ENCODE measurements at places on chromosomes 16 and 17. TPM values are rescaled to one million over a fixed set of nuclear protein-coding genes. Genes with fewer than 3 reads are reported as not detected.

- H3K27ac ChIP-seq, result no peak overlapping the region
- H3K4me1 ChIP-seq, result peaks cover 33% of the 10 kb centered on the region
- no peak overlapping the region for H3K4me3 ChIP-seq
- no peaks in the 10 kb centered on the region for H3K27me3 ChIP-seq
- DNase-seq, result no peak
Observed at GRCh38 chr16:17412221-17412620, 58.5 kb downstream of the XYLT1 start.

DNA sequence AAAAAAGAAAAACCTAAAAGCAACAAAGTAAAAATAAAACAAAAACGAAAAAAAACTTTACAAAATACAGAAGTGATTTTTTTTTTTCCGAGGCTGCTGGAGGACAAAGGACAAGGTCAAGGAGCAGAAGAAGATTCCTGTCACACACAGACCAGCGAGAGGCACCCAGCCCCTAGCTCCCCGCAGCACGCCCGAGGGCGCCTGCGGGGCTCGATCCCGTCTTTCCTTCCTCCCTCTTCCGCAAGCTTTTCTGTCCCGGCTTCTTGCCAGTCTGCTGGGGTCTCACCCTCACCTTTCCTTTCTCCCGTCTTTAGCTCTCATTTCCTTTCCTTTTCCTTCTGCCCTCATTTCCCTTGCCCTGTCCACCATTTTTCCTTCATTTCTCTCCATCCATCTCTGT, 66.1 kb upstream of the DNAH17 start:
- H3K4me3 ChIP-seq, result no peak overlapping the region
- H3K27me3 ChIP-seq, result no peaks in the 10 kb centered on the region
- H3K4me1 ChIP-seq, result peaks cover 15% of the 10 kb centered on the region
- no peaks in the 10 kb centered on the region for H3K36me3 ChIP-seq
- H3K27ac ChIP-seq, result no peak overlapping the region

The TMC5 gene
- total RNA-seq, result not detected

DNA sequence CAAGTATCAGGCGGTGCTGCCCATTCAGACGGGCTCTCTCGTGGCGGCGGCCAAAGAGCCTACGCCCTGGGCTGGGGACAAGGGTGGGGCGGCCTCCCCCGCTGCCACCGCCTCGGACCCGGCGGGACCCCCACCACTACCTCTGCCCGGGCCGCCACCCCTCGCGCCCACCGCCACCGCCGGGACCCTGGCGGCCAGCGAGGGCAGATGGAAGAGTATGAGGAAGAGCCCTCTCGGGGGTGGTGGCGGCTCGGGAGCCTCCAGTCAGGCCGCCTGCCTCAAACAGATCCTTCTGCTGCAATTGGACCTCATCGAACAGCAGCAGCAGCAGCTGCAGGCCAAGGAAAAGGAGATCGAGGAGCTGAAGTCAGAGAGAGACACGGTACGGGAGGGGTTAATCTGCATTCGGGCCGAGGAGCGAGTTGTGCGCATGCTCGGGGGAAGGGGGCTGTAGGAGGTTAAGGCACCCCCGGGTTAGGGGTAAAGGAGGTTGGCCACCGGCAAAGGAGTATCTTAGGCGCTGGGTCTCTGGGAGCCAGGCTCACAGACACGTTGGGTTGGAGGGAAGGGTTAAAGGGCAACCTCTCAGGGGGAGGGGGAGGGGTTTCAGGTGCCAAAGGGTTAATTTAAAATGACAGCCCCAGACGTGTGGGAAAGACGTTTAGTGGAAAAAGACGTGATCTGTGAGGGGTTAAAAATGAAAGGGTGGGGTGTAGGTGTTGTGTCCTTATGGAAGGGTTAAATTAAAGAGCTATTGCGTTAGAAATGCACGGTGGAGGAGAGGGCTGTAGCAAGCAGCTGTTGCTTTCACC, 1.4 kb downstream of the MSL1 start:
- H3K4me3 ChIP-seq, result peak overlapping the region; percentile 92
- H3K27me3 ChIP-seq, result no peaks in the 10 kb centered on the region
- peaks cover 27% of the 10 kb centered on the region for H3K4me1 ChIP-seq
- peak overlapping the region; percentile 93 for H3K27ac ChIP-seq
- H3K36me3 ChIP-seq, result peaks cover 19% of the 10 kb centered on the region
- peak; percentile 56 for DNase-seq

DNA sequence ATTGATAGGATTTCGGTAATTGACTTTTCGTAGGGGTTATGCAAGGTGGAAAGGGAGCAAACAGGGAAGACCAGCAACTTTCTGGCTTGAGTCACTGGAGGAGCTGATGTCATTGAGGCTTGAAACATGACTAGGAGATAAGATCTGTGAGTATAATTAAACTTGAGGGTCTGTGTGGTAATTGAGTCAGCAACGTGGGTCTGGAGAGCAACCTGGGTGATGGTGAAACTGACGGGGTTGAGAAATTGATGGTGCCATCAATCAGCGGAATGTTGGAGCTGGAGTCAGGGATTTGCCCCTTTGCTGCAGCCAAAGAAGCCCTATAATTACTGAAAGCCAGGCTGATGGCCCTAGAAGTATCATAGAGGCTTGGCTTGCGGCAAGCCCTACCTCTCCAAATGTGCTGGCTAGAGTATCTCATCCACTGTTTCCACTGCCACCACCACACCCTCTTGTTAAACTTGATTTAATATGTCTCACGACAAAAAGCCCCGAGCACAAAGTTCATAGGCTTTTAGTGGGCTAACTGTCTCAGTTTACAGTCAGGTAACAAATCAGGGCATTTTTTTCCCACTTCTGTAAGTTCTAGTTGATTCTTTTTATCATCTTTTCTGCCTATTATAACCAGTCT, 186.9 kb upstream of the ELAC2 start:
- DNase-seq, result no peak
- no peak overlapping the region for H3K27ac ChIP-seq
- no peaks in the 10 kb centered on the region for H3K4me1 ChIP-seq
- H3K4me3 ChIP-seq, result no peak overlapping the region
- peaks cover 5% of the 10 kb centered on the region for H3K27me3 ChIP-seq

DNA sequence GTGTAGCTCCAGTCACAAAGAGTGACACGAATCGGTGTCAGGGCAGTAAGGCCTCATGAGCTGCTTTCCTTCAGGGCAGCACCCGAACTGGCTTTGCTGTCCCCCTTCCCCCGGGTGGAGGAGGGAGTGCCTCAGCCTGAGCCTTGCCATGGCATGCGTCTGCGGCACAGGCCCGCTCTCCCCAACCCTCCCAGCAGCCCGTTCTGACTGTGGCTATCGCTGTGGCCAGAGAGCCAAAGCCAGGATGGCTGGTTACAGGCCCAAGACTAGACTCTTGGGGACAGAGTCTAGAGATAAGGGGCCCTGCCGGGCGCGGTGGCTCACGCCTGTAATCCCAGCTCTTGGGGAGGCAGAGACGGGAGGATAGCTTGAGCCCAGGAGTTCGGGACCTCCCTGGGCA, 25.9 kb downstream of the CLUH start:
- no peak overlapping the region for H3K27ac ChIP-seq
- peaks cover 3% of the 10 kb centered on the region for H3K4me1 ChIP-seq
- peaks cover 16% of the 10 kb centered on the region for H3K36me3 ChIP-seq
- H3K4me3 ChIP-seq, result no peak overlapping the region
- no peaks in the 10 kb centered on the region for H3K27me3 ChIP-seq

DNA sequence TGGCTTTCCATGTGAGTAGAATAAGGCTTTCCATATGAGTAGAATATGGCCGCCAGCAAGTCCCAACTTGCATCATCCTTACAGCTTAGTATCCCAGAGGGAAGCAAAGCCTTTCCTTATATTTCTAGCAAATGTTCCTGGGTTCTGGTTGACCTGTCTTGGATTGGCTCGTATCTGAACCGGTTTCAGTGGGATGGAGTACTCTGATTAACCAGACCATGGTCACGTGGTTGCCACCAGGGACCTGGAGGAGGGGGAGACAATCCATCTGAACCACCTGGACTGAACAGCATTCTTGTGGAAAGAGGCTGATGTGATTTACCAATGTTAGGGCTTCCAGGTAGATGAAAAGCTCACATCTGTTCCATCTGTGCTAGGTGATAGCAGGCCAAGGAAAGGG, 89.0 kb downstream of the SHISA6 start:
- H3K4me1 ChIP-seq, result no peaks in the 10 kb centered on the region
- no peak for DNase-seq
- no peak overlapping the region for H3K4me3 ChIP-seq
- no peak overlapping the region for H3K27ac ChIP-seq

The TMEM11 gene
- 23.6 TPM for total RNA-seq

The PIP4K2B gene
- 33.4 TPM for total RNA-seq

- no peak overlapping the region for H3K27ac ChIP-seq
- H3K4me1 ChIP-seq, result no peaks in the 10 kb centered on the region
- H3K36me3 ChIP-seq, result no peaks in the 10 kb centered on the region
- H3K27me3 ChIP-seq, result peaks cover 5% of the 10 kb centered on the region
- no peak overlapping the region for H3K4me3 ChIP-seq
Observed at GRCh38 chr16:83738923-83739503, 68.8 kb upstream of the HSBP1 start.

DNA sequence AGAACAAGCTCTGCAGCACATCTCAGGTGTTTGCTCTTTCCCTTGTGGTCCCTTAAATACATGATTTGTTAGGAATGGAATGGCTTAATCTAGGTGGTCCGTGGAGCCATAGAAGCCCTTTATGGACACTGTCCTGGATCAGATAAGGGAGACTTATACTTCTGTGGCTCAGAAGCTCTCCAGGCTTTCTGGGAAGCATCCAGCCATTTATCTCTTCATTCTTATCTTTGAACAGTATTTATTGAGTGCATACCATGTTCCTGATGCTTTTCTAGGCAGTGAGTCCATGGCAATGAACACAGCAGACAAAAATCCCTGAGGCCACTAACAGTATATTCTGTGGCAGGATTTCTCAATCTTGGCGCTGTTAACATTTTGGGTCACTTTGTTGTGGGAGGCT, 474.5 kb upstream of the EEF2KMT start:
- H3K27me3 ChIP-seq, result no peaks in the 10 kb centered on the region
- H3K4me1 ChIP-seq, result no peaks in the 10 kb centered on the region
- H3K27ac ChIP-seq, result no peak overlapping the region
- H3K36me3 ChIP-seq, result no peaks in the 10 kb centered on the region
- H3K4me3 ChIP-seq, result no peak overlapping the region

The SYT17 gene
- total RNA-seq, result not detected

GRCh38 chr17:34601416-34601815, 22.0 kb downstream of the TMEM132E start:
- H3K4me3 ChIP-seq, result no peak overlapping the region
- no peaks in the 10 kb centered on the region for H3K4me1 ChIP-seq
- peaks cover 2% of the 10 kb centered on the region for H3K27me3 ChIP-seq
- H3K27ac ChIP-seq, result no peak overlapping the region
- no peak for DNase-seq
- no peaks in the 10 kb centered on the region for H3K36me3 ChIP-seq

DNA sequence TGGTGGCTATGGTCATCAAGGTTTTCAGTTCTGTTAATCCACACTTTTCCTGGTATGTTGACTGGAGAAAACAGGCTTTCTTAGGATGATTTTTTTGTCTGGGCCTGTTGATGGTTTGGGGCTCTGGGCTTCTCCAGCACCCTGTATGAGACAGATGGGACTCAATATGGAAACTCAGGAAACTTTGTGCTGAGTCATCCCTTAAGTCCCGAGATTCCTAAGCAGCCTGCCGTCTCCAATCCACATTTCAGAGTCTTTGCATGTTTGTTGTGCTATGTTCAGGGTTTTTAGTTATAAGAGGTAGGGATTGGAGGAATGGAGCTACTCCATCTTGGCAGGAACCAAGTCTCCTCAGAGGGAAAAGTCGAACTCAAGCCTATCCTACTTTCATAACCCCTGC, 253.3 kb upstream of the FOXF1 start:
- H3K27me3 ChIP-seq, result peaks cover 27% of the 10 kb centered on the region
- no peaks in the 10 kb centered on the region for H3K36me3 ChIP-seq
- no peak for DNase-seq
- no peak overlapping the region for H3K4me3 ChIP-seq

DNA sequence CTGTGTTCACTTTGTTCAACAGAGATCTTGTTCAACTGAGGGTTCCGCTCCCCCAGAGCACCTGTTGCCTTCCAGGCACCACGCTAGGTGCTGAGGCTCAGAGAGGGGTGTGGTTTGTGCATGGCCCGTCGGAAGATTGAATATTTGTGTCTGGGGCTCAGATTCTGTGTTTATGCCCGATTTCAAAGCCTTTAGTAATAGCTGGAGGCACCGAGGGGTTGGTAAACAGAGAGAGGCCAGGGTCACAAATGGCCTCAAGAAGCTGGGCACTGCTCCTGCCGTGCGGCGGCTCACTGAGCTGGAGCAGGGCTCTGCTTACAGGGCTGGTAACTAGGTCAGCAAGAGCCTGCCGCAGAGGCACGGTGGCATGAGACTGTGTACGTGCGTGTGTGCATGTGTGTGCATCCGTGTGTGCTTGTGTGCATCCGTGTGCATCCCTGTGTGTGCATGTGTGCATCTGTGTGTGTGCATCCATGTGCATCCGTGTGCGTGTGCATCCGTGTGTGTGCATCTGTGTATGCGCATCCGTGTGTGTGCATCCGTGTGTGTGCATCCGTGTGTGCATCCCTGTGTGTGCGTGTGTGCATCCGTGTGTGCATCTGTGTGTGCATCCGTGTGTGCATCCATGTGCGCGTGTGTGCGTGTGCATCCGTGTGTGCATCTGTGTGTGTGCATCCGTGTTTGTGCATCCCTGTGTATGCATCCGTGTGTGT, 5.4 kb downstream of the ITGAE start:
- H3K27ac ChIP-seq, result no peak overlapping the region
- no peak overlapping the region for H3K4me3 ChIP-seq
- no peak for DNase-seq
- peaks cover 11% of the 10 kb centered on the region for H3K4me1 ChIP-seq
- no peaks in the 10 kb centered on the region for H3K27me3 ChIP-seq

- H3K27ac ChIP-seq, result peak overlapping the region; percentile 96
- no peak for DNase-seq
- H3K36me3 ChIP-seq, result no peaks in the 10 kb centered on the region
Observed at GRCh38 chr16:85989376-85989775, 90.4 kb downstream of the IRF8 start.

- no peak for DNase-seq
- H3K4me3 ChIP-seq, result no peak overlapping the region
- no peaks in the 10 kb centered on the region for H3K36me3 ChIP-seq
- H3K4me1 ChIP-seq, result no peaks in the 10 kb centered on the region
- peaks cover 4% of the 10 kb centered on the region for H3K27me3 ChIP-seq
Observed at GRCh38 chr16:13545271-13545670, 374.7 kb upstream of the ERCC4 start.

The SBK1 gene
- 3.4 TPM for total RNA-seq

- peaks cover 61% of the 10 kb centered on the region for H3K4me1 ChIP-seq
- no peak overlapping the region for H3K4me3 ChIP-seq
- H3K27me3 ChIP-seq, result no peaks in the 10 kb centered on the region
- peaks cover 1% of the 10 kb centered on the region for H3K36me3 ChIP-seq
- DNase-seq, result no peak
- no peak overlapping the region for H3K27ac ChIP-seq
Observed at GRCh38 chr17:57438066-57438731, 181.9 kb downstream of the MSI2 start.

- no peaks in the 10 kb centered on the region for H3K36me3 ChIP-seq
- H3K27ac ChIP-seq, result no peak overlapping the region
- no peak overlapping the region for H3K4me3 ChIP-seq
Observed at GRCh38 chr16:79509211-79509631, 91.3 kb downstream of the MAF start.

The GNGT2 gene
- total RNA-seq, result 41.3 TPM

DNA sequence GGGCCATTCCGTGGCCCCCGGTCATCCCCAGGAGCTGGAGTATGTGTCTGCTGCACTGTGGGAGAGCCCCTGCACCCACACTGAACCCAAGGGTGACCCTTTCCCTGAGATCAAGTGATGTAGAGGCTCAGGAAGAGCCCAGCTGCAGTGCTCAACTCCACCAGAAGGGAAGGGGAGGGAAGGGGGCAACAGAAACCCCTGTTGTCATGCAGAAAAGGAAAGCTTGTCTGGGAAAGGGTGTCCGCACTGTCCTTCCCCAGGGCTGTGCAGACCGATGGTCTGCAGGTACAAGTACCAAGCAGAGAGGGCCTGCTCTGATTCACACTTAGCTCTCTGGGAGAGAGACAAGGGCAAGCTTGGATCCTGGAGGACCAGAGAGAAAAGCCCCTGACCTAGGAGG, 45.7 kb upstream of the TOB1 start:
- no peaks in the 10 kb centered on the region for H3K36me3 ChIP-seq
- no peak for DNase-seq
- no peak overlapping the region for H3K4me3 ChIP-seq
- no peak overlapping the region for H3K27ac ChIP-seq

The ZNF469 gene
- total RNA-seq, result 0.15 TPM

All from activated naive CD4-positive, alpha-beta T cell treated with anti-CD3 and anti-CD28 coated beads for 36 hours (primary cell).